ENCODE measurements at places on chromosomes 12 and 14.

GRCh38 chr12:51293696-51294095, 23.5 kb upstream of the SMAGP start:
- DNase-seq = no peak

GRCh38 chr14:50529288-50530179, 2.8 kb downstream of the MAP4K5 start:
- DNase-seq = no peak

DNA sequence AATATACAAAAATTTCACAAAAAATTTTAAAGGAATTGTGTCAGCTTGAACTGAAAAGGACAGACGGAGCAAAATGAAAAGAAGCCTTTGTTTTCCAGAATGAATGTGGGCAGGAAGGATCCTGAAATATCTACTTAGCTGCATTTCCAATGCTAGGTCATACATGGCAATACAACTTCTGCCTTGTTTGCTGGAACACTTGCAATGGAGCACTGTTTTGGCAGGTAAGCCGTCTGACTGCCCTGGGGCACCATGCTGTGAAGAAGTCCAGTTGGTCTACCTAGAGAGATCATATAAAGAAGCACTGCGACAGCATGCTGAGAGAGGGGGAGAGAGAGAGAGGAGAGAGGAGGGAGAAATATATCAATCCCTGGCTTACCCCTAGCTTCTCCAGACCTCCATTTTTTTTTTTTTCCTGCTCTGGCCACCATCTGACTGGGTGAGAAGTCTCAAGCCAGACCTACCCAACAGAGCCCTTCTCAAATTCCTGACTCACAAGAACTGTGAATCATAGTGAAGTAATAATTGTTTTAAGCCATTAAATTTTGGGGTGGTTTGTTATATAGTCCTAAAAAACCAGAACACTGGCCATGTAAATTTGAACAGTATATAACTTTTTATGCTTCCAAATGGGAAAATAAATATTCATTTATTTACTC, 97.1 kb upstream of the PRICKLE1 start:
- no peak for DNase-seq

DNA sequence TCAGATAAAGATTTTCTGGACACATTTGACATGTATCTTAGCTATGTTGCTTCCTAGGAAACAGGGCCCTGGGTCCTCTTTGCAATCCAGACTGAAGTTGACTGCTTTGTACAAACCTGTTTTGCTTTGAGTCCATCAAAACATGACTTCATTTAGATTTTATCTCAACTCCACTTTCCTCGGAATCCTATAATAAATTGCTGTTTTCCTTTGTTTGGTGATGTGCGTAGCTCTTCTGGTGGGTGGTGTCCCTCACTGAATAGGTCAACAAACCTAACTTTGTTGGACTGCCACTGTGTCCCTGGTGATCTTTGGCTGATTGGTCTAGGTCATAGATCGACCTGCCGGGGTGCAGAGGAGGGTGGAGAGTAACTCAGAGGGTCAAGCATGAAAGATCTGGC, 735 bp upstream of the P2RX7 start:
- DNase-seq = no peak

- DNase-seq = no peak
These were observed 748.3 kb downstream of the C12orf50 start for GRCh38 chr12:87280893-87281292.

GRCh38 chr14:21255385-21256101, 13.7 kb downstream of the HNRNPC start:
- DNase-seq = no peak

- no peak for DNase-seq
These were observed 29.3 kb upstream of the EMP1 start for GRCh38 chr12:13167226-13167625.

DNA sequence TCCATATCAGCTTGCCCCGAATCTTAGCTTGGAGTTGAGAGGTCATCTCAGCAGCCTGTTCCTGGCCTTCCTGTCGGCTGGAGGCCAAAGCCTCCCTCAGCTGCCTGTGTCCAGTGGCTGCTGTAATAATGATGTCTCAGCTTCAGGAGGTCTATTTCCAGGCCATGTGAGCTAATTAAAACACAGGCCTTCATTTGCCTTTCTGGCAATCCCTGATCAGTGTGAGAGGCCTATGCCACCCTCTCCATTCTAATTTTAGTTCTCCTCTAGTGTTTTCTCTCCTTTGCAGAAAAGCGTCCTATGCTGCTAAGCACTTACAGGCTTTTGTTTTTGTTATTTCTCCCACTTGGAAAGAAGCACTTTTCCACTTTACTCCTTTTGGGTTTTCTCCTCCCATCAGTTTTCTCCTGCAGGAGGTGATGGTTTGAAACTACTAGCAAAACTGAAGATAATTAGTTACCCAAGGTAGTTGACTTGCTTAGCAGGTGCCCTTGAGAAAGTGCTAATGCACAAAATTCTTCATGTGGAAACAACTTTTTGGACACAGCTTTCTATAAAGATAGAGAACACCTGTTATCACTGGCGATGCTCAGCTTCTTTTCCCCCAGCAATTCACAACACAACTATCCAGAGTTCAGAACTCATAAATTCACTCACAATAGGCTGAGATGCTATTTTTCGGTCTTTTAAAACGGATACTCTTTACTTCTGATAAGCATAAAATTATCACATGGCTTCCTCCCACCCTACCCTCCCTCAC, 255.3 kb upstream of the GARIN6 start:
- no peak for DNase-seq

GRCh38 chr12:51521554-51522276, 69.3 kb upstream of the SCN8A start:
- no peak for DNase-seq

DNA sequence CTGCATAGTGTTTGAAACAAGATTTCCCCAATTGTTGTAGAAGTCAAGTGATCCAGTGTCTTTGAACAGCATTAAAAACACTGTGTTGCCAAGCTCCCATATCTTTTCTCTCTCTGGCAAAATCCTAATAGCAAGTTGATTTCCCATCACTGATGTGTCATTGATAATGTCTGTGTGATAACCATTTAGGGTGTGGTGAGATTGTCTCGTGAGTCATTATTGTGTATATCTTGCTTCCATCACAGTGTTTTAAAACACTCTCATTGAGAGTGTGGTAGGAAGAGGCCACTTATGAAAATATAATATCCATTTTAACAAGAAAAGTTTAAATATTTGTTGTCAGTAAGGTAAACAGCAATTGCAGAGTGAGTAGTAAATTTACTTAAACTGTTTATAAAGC, 74.7 kb downstream of the PRORP start:
- DNase-seq = no peak

- no peak for DNase-seq
These were observed 21.1 kb downstream of the IRF2BPL start for GRCh38 chr14:77007183-77007974.

DNA sequence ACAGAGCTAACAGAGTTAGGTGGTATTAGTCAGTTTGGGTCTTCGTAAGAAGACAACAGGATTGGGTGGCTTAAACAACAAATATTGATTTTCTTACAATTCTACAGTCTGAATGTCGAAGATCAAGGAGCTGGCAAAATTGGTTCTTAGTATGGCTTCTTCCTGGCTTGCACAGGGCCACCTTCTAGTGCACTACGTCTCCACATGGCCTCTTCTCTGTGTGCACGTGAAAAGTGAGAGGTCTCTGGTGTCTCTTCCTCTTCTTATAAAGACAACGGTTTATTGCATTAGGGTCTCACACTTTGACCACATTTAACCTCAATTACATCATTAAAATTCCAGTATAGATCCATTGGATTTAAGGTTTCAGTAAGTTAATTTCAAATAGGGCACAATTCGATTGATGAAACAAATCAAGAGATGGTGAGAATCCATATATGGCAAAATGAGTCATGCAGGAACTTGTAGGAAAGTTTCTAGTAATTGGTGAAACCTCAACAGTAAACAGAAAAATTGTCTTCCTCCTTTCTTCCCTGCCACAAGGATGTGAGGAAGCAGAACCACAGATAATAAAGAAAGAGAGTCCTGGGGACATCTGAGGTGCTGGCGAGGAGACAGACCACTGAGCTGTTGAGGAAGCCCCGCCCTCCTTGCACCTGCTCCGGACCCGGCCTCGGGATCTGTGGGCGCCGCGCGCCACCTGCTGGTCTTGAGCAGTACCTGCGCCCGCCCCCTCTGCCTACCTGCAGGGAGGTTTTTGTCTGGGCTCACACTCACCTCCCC, 846.7 kb downstream of the TMEM121 start:
- DNase-seq = peak; percentile 51

DNA sequence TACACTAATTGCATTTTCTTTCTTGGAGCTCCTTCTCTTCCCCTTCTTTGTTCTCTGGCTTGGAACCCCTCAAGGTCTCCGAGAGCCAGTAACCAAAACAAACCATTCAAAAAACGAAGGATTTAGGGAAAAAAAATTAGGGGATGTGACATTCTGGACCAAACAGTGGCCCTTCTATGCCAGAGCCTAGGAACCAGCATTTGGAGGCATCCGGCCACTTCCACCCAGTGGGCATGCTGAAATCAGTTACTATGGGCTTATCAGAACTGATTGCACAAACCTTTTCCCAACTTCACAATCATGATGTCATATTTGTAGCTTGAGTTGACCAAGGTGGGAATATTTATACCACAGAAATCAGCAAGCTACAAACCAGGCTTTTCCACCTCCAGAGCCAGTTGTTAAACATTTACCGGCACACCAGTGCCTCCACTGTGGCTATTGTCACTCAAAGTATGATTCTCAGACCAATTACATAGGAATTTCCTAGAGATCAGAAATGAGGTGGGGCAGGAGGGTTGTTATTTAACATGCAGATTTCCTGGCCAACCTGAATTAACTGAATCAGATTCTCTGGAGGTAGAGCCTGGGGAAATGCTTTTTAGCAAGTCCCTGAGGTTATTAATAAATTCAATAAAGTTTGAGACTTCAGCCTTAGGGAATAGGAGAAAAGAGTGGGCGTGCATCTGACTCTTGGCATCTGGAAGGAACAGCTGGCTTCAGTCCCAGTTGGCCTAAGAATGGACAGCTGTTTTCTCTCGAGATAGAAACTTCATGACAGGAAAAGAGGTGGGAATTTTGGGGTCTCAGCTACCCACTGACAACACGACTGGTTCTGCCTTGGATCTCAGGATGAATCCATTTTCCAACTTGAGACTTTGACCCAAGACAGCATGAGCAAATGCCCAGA, 273.9 kb downstream of the ZFP36L1 start:
- no peak for DNase-seq

DNA sequence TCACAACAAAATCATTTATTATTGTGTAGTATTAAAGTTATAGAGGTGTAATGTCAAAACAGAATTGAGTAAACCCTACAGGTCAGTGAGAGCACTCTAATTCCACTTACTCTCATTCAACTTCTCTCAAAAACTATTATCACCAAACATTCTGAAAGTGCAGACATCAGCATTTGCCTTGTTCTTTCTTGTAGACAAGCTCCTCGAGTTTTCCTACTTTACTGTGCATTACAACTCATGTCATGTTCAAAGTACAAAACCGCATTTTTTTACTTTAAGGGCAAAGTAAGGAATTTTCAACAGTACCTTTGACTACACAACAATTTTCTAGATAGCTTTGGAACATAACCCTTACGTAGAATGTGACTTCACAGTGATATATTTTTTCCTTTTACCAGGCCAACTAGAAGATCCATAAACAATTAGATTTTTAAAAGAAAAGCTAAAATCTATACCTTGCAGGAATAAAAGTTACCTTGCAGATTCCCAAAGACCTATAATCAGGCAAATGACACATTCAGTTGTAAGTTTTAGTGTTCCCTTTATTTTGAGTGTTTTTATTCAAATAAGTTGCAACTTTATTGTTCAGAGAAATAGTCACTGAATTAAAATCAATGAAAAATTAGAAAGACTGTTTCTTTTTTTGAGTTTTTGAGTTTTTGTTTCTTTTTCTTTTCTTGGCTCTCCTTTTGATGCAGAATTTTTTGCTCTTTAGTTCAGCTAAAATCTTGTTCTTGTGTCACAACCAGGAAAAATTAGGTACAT, 12.7 kb upstream of the USP15 start:
- no peak for DNase-seq

DNA sequence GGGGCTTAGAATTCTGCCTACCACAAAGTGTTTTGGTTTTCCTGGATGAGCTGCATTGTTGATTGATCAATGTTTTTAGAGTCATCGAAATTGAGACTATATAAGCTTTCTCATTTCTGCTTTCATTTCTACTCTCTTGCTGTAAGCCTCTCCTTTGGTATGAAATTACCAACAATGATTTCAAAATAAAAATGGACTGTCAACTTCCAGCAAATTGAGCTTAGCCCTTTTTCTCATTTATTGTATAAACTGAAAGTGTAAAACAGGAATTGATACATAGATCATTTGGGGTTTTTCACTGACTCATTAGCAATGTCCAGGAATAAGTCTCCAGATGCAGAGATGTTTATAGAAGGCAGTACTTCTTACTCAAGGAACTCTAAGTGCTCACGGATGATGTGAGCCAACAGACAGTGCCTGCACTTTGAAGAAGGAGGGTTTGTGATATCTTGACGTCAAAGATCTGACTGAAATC, 20.0 kb upstream of the PCNX1 start:
- no peak for DNase-seq

DNA sequence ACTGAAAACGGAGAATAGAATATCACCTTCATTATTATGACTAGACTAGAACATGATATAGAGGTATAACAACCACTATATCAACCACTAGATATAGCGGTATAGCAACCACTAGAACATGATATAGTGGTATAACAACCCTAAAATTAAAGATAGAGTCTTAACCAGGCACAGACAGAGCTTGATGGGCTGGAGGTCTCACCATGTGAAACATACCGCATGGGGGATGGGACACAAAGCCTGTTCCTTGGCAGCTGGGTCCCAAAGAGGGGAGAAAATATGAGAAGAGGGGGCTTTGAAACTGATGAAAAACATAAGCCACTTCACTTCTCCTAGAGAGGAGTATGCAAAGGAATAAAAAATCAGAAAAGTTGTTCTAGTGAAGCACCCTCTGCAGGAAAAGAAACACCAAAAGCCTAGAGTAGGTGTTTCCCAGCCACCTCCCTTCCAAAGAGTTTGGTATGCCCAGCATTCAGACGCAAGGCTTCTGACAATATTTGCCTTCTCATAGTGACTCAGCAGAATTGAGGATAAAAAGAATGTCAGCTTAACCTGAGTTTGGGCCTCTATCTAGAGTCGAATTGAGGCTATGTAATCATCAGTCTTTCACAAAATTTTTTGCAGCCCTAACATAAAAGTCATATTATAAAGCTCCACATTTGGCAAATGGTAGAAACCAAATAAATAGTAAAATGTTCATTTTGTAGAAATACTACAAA, 316.4 kb downstream of the NOVA1 start:
- no peak for DNase-seq

- DNase-seq = no peak
These were observed 255.8 kb upstream of the FOXN3 start for GRCh38 chr14:89672636-89673511.

DNA sequence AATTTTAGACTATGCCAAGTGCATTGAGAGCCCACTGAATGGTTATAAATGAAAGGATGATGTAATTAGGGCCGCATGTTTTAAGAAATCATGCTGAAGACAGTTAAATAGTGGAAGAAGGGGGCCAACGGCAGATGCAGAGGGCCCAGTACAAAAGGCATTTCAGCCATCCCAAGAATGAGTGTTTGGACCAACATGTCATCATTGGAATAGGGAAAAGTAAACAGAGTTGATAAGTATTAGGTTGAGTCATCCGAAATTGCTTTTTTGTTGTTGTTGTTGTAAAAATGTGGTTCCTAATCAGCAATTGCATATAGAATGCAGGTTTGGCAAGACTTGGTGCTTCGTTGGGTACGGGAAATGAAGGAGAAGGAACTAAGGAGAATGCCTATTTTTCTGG, 29.5 kb downstream of the BMP4 start:
- DNase-seq = no peak

- DNase-seq = no peak
These were observed 143.0 kb upstream of the ATXN7L3B start for GRCh38 chr12:74394647-74395046.

Measured in NCI-H524 (cell line).